ENCODE measurements at places on chromosomes 2 and 18.
A peak's percentile ranks its signal among the peaks of the same experiment; 100 is the strongest.

- DNase-seq = no peak
Observed at GRCh38 chr18:55265984-55266383, 306.7 kb upstream of the CCDC68 start.

DNA sequence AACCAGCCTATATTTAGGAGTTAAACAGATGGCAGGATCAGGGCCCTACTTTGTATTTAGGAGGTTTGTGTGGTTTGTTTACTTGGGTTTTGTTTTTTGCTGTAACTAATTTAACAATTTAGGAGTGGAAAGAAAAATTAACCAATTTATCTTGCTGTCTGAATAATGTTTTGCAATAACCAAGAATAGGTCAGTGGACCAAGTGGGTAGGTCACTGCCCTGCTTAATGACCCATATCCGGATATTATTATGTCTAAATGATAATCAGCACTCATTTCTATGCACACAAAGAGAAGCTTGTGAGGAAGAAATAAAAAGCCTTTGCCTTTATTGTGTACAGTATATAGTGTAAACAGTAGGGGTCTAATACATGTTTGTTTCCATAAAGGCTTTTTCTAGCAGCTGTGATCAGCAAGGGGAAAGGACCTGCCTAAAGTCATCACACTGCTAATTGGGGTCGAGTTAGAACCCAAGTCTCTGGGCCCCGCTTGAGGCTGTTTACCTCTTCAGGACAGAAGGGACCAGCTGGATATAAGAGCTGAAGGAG is 76.6 kb downstream of the TGOLN2 start:
- no peak for DNase-seq

DNA sequence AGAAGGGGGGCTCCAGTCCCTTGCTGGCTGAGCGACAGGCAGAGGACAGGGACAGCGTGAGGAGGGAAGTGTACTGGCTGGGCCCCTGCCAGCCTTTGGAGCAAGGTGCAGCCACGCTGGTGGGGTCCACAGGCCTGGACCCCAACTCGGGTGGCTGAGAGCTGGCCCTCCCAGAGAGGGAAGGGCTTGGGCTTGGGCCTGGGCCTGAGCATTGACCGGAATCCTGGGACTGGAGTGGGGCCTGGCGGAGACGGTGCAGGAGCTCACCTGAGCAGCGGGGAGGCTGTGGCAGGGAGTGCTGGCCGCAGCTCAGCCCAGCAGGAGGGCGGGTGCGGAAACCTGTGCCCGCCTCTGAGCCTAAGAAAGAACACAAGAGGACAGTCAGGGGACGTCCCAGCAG is 27.9 kb downstream of the KCNIP3 start:
- DNase-seq = no peak

DNA sequence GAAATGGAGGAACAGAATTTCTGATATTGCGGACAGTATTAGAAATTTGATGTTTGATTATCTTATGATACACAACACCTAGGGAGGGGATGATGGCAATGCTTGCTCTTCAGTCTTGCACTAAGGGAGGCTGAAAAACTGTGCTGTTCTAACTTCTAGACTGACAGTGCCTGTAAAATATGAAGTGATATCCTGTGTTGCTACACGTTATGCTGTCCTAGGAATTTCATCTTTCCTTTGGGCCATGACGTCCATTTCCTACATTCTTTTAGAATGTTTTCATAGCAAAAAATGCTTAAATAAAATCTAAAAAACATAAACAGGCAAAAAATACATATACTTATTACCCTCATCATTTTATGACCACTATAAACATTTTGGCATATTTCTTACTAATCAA is 55.3 kb downstream of the OSBPL1A start:
- no peak for DNase-seq

DNA sequence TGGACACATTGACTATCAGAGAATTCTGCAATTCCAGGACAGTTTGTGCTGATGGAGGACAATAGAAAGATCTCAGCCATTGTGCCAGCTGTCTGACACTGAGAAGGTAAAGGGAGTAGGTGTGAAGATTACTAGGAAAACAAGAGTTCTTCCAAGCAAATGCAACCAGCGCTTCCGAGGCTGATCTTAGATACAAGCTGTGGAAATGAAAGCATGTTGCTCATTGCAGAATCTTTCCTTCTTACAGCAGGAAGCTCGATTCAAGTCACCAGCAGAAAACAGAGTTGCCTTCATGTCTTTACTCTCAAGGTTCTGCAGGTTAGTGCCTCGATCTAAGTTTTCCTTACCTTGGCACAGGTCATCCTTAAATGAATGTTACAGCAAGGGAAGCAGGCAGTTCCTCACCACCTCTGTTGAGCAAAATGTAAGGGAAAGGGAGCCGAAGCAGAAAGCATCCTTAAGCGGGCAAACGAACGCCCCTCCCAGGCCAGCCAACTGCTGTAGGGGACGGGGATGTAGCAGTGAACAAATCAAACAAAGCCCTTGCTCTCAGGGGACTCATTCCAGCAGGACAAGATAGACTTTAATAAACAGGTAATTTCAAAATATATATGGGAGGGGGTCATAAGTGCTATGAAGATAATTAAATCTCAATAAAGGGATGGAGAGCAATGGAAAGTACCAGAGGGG is 54.3 kb downstream of the MARCHF4 start:
- no peak for DNase-seq

DNA sequence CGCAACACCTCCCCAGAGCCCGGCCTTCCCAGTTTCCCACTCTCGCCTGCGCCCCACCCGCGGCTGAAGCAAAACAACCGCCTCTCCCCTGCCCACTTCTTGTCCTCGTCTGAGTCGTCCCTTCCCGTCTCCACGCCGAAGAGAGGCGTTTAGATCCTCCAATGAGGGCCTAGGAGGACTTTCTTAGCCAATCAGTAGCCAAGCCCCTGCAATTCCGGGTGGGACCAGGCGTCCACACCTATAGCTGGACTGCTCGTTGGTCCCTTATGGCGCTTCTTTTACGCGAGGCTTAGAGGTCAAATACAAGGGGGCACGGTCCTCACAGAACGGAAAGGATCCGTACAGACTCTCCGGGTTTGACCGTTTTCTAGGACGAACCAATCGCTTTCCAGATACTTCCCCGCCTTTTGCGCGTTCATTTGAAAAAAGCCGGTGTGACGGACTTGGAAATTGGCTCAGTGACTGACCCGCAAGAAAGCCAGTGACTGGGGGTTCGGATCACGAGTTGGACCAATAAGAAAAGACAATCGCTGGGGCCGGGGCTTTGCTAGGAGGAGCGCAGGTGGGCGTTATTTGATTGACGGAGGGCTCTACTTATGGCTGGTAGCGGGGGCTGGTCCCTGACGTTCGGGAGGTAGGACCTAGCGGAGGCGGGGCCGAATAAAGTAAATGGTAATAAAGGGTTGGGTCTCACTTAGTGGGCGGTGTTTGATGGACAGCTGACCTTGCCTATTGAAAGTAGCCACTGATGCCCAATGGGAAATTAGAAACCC is 581 bp upstream of the PPM1B start:
- peak; percentile 91 for DNase-seq

DNA sequence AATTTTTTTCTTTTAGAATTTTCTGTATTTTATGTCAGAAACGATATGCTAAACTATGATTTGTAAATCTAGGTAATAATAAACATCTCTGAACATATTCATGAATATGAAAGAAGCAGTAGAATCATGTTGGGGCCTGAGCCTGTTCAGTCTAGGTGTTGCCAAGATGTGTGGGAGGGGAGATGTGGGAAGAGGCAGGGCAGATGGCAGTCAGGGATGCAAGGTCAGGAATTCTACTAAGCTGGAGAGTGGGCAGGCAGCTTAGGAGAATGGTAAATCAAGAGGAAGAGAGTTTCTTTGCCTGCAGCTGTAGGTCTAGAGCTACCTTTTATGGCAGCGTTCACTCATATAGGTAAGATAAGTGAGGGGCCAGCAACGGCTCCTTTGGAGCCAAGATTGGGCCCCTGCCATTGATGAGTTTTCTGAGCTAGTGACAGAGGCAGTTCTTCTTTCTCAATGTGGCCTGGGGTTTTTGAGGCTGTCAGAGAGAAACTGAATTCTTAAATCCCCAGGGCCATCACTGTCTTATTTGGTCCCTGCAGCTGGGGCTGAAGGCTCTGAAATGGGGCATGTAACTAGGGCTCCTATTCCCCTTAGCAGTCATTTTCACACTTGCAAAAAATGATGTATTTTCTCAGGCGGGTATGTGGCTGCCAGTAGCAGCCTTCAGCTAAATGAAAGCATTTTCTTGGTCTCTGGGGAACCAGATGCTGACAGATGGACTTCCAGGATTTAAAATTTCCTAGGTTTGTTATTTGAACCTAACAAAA is 232.8 kb downstream of the PIK3C3 start:
- DNase-seq = no peak

DNA sequence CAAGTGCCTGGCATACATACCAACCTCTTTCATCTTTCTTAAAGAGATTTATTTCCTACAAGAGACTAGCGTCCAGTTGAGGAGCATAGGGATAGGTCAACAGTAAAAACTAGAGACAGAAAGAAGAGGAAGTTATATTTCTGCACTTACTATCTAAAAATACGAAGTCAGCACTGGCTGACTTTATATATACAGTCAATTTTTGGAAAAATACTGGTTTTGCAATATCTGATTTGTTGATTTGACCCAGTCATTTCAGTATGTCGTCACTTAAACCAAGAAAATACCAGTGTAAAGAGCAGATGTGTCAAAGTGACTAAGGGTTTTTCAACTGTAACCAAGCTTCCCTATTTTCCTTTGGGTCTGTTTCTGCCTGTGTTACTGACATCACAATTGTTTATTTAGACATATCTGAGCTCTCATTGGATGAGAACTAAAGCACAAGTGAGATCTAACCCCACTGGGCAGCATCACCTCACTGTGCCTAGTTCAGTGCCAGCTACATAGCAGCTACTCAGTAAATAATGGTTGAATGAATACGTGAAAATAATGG is 23.0 kb downstream of the CYTIP start:
- DNase-seq = no peak

DNA sequence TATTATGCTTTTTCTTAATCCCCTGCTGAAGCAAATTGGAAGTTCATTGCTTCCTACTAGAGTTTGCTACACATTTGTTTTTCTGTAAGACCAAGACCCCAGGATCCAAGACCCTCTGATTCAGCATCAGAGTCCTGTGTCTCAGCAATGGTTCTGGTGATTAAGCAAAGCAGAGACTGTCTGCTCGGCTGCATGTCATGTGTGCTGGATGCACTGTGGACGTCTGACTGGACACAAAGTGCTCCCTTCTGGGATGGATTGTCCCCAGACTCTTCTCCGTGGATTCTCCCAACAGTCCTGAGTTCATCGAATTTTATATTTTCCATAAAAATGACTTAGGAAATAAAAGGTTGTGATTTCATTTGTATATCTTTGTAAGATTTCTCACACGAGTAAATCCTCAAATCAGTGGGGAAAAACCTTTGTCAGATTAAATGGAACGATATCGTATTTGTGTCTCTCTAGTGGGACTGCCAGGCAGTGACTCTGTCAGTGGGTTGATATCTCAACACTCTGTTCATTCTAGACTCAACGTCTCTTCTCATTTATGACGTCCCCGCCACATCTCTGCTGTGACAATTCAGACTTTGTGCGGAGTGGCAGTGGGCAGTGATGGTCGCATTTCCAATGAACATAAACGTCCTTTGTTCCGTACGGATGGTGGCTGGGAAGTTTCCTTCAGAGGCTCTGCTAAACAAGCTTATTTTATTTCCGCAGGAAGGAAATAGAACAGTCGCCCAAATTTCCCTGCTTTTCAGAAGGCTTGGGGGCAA is 58.6 kb downstream of the NCAPH start:
- no peak for DNase-seq

DNA sequence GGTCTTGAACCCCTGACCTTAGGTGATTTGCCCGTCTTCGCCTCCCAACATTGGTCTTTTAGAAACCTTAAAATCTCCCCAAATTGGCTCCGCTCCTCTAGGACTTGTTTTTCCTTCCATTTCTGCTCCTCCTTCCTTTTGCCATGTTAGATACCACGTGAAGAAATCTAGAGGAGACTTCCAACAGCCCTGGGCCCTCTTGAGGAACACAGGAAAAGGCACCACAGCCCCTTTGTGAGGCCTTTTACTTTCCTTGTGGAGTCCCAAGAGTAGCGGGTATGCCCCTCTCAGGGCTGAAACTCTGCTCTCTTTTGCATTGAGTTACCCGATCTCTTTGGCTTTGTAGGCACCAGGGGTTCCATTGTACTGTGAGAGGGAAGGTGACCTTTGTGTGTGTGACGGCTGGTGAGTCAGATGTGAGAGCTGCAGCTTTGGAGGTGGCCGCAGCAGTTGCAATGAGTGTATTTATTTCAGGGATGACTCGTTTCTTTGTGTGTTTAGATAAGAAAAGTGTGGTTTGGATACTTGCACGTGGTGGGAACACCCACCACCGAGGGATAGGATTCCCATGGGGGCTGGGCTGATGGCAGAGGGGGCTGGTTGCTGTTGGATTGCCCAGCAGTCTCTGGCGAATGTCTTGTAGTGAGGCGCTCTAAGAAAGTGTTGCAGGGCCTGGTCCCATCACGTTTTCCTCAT is 218.4 kb upstream of the HS6ST1 start:
- DNase-seq = peak; percentile 22

DNA sequence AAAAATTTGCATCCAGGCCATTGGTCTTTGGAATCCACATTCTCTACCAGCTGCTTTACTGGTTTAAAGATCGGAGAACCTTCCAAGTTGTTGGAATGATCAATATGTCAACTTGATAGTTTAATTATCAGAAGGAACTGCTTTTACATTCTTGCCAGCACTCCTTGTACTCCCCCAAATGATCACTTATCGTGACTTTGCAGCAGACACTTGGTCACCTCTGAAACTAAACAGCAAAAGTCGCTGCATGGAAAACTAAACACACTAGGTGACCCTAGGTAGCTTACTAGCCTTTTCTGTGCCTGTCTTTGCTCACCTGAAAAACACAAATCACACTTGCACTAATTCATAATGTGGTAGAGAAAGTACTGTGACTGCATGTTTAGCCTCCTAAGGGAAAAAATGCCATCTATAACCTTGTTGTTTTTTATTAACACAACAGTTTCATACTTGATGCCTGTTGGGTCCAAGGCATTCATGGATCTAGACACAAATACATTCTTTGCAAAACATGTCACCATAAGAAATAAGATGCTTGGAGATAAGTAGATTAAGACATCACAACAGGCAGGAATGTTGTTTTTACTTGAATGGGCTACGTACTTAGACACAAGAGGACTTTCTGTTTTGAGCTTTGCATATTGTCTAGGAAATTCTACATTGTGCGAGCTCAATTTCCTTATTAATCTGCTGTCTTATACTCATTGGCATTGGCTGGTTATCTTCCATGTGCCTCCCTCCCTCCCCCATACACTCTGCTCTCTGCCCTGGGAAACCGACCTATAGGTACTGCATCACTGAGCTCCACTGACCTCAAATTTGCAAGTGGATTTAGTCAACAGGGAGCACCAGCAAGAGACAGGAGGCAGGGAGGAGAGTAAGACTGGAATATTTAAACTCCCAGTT is 219.1 kb upstream of the STK17B start:
- no peak for DNase-seq

- no peak for DNase-seq
Observed at GRCh38 chr2:43937269-43937820, 58.4 kb downstream of the LRPPRC start.

Data from activated T-cell treated with anti-CD3 and anti-CD28 coated beads for 48 hours (primary cell).